ENCODE measurements at places on chromosomes 6 and 20.

DNA sequence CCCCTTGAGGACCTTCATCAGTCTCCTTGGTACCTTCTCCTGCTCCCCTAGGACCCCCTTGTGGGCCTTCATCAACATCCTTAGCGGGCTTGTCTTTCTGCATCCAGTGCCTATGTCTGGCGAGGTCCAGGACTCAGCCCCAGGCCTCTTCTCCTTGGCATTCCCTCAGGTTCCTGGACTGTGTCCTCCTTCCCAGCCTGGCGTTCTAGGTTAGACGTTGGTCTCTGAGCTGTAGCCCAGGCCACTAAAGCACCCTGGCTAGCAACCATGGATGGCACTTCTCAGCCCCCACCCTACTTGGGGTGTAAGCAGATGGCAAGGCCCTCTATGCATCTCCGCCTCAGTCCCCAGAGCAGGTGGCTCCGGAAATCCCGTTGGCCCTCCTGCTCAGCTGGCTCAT is 51.5 kb upstream of the NNAT start:
- DNase-seq, result no peak
- H3K4me3 ChIP-seq, result no peak overlapping the region
- no peaks in the 10 kb centered on the region for H3K27me3 ChIP-seq
- H3K27ac ChIP-seq, result no peak overlapping the region
- H3K4me1 ChIP-seq, result no peaks in the 10 kb centered on the region

DNA sequence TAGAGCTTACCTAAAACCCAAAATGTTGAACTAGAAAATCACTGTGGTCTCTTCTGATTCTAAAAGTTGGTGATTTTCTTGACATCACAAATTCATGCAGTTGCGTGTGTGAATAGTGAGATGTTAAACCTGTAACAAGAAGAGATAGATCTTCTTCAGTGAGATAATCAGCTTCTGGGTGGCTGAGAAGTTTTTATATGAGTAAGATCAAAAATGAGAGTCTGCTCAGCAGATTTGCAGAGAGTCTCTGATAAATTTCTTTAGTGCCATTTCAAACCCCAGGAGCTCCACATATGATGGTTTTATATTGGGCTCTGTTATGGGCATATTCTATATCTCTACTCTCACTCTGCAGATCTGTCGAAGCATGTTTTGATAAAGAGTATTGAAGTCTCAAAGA is 185.4 kb downstream of the ZFAND3 start:
- H3K27me3 ChIP-seq, result no peaks in the 10 kb centered on the region
- peaks cover 4% of the 10 kb centered on the region for H3K36me3 ChIP-seq
- no peak for DNase-seq
- H3K27ac ChIP-seq, result no peak overlapping the region
- H3K4me1 ChIP-seq, result no peaks in the 10 kb centered on the region

- no peaks in the 10 kb centered on the region for H3K36me3 ChIP-seq
- H3K27me3 ChIP-seq, result no peaks in the 10 kb centered on the region
- peak; percentile 48 for DNase-seq
- no peak overlapping the region for H3K4me3 ChIP-seq
- peaks cover 4% of the 10 kb centered on the region for H3K4me1 ChIP-seq
- H3K27ac ChIP-seq, result no peak overlapping the region
Measured at GRCh38 chr6:33869826-33870423, 66.1 kb upstream of the MLN start.

DNA sequence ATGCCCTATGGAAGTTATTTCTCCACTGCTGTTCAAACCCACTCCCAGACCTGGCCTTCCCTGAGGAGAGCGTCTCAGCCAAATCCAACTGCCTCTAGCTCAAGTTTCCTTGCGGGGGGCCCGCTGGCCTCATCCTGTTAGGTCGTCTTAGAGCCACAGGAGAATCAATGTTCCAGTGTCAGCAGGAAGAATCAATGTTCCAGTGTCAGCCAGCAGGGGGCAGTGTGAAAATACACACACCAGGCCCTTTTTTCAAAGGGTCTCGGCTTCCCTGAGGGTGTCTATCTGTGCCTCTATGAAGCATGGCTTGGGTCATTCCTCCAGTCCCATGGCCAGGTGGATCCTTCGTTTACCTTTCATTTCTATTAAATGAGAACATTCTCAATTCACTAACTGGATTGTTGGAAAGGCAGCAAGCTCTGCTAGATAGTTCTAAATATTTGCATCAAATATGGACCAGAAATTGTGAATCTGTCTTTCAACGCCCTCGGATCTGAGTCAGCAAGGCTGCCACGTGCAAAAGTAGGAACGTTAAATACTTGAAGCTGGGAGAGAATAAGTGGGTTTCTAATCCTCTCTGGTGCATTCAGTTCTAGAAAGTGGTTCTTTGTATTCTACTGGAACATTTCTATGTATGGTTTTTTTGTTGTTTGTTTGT is 19.2 kb downstream of the PRND start:
- H3K27ac ChIP-seq, result no peak overlapping the region
- no peaks in the 10 kb centered on the region for H3K36me3 ChIP-seq
- H3K4me1 ChIP-seq, result no peaks in the 10 kb centered on the region
- H3K27me3 ChIP-seq, result no peaks in the 10 kb centered on the region
- DNase-seq, result peak; percentile 84

- no peaks in the 10 kb centered on the region for H3K4me1 ChIP-seq
- H3K36me3 ChIP-seq, result no peaks in the 10 kb centered on the region
- H3K4me3 ChIP-seq, result no peak overlapping the region
- H3K27me3 ChIP-seq, result no peaks in the 10 kb centered on the region
Measured at GRCh38 chr6:104418125-104418524, 441.6 kb downstream of the HACE1 start.

GRCh38 chr20:45892828-45893500 is 1.8 kb downstream of the CTSA start:
- peak overlapping the region; percentile 85 for H3K4me3 ChIP-seq
- H3K27me3 ChIP-seq, result no peaks in the 10 kb centered on the region
- H3K36me3 ChIP-seq, result peaks cover 12% of the 10 kb centered on the region
- no peak for DNase-seq

- no peak overlapping the region for H3K4me3 ChIP-seq
- H3K36me3 ChIP-seq, result peaks cover 82% of the 10 kb centered on the region
- no peak for DNase-seq
- H3K27ac ChIP-seq, result no peak overlapping the region
- no peaks in the 10 kb centered on the region for H3K4me1 ChIP-seq
- no peaks in the 10 kb centered on the region for H3K27me3 ChIP-seq
Measured at GRCh38 chr6:18246205-18246604, 18.1 kb downstream of the DEK start.

DNA sequence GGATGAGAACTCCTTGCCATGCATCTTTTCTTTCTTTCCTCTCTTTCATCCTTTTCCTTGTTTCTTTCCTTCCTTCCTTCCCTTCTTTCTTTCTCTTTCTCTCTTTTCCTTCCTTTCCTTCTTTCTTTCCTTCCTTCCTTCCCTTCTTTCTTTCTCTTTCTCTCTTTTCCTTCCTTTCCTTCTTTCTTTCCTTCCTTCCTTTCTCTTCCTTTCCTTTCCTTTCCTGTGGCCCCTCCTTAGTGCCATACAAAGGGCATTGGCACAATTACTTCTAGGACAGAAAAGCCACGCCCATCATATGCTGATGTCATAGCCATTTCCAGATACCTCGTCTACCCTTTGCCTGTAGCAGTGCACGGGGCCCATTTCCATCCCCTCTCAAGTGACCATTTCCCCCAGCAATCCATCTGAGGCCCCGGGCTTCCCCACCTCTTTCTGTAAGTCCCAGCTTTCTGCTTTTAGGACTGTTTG is 2.2 kb upstream of the CENPB start:
- DNase-seq, result no peak
- no peak overlapping the region for H3K4me3 ChIP-seq
- peaks cover 5% of the 10 kb centered on the region for H3K36me3 ChIP-seq
- H3K27ac ChIP-seq, result no peak overlapping the region

DNA sequence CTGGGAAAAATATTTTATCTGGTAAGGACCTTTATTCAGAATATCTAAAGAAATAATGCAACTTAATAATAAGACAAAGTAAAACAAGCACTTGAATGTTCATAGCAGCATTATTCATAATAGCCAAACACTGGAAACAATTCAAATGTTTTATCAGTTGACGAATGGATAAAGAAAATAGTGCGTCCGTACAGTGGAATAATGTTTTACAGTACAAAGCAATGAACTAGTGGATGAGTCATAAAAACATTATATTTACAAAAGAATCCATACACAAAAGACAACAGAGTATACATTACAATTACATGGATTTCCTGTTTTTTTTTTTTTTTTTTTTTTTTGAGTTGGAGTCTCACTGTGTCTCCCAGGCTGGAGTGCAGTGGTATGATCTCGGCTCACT is 12.7 kb downstream of the SMAP1 start:
- no peaks in the 10 kb centered on the region for H3K27me3 ChIP-seq
- H3K4me1 ChIP-seq, result no peaks in the 10 kb centered on the region
- no peak overlapping the region for H3K27ac ChIP-seq
- H3K4me3 ChIP-seq, result no peak overlapping the region
- DNase-seq, result no peak

DNA sequence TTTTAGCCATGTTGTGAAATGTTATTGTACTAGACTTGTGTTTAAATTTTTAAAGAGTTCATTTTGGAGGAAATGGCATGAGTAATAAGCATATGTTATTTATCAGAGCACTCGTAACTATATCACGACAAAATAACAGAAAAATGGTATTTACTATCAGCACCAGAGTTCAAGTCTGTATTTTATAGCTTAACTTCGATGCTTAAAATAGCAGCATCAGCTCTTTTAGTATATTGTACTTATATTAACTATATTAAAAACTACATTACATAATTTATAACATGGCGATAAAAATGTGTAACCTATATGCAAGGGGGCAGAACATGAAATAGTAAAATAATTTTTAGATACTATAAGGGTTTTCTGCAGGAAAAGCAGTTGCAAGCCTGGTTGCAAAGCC is 52.9 kb downstream of the ABRACL start:
- no peaks in the 10 kb centered on the region for H3K27me3 ChIP-seq
- no peak for DNase-seq
- H3K4me3 ChIP-seq, result no peak overlapping the region
- no peak overlapping the region for H3K27ac ChIP-seq

- no peaks in the 10 kb centered on the region for H3K36me3 ChIP-seq
- H3K4me1 ChIP-seq, result no peaks in the 10 kb centered on the region
- DNase-seq, result no peak
- no peak overlapping the region for H3K4me3 ChIP-seq
- no peak overlapping the region for H3K27ac ChIP-seq
Measured at GRCh38 chr6:142356201-142356883, 54.5 kb downstream of the ADGRG6 start.

Measured in H9 (cell line).